Ureter (tissue), 1 donor: ENCODE measurements at places on chromosomes 16 and 17. TPM values are rescaled to one million over a fixed set of nuclear protein-coding genes. Genes with fewer than 3 reads are reported as not detected.

DNA sequence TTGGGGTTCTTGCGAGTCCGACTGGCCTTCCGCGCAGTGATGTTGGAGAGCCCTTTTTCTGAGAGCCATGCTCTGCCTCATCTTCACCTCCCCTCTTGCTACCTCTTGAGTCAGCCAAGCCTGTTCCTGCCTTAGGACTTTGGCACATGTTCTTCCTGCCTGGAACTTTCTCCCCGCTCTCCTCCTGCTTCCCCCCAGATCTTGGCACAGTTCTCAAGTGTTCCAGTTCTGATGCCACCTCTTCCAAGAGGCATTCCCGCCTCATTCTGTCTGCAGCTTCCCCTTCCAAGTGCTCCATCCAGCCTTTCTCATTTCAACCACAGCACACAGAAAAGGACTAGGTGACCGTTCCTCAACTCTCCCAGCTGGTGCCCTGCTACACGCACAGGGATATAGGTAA is 7.7 kb downstream of the AKAP1 start:
- DNase-seq: no peak

- no peak for DNase-seq
Measured at GRCh38 chr16:48386559-48387312, 1.5 kb upstream of the SIAH1 start.

DNA sequence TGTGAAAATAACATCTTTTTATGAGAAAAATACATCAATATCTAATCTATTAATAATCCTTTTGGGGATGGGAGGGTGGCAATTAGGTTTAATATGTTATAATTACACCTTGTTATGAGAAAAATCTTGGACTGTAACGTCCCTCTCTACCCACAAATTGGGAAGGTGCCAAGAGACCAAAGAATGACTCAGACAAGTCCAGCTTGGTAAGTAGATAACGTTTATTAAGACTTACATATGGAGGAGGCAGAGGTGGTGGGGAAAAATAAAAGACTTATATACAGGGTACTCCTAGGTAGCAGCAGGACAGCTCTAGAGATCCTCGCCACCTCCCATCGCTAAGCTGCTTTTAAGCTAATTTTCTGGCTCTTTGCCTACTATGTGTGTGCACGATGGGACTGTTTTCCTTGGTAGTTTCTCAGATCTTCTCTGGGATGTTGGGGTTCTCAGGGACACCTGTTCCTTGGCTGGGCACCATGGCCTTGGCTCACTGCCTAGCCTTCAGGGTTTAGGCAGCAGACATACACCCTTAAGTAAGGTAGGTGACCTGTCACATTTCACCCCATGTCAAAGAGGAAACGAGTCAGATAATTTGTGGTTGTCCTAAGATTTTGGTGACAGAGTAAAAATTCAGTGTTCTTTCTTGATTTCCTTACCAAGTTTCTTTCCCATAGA is 31.5 kb downstream of the RBL2 start:
- no peak for DNase-seq

GRCh38 chr16:14566599-14566998 is 63.5 kb downstream of the PARN start:
- no peak for DNase-seq

DNA sequence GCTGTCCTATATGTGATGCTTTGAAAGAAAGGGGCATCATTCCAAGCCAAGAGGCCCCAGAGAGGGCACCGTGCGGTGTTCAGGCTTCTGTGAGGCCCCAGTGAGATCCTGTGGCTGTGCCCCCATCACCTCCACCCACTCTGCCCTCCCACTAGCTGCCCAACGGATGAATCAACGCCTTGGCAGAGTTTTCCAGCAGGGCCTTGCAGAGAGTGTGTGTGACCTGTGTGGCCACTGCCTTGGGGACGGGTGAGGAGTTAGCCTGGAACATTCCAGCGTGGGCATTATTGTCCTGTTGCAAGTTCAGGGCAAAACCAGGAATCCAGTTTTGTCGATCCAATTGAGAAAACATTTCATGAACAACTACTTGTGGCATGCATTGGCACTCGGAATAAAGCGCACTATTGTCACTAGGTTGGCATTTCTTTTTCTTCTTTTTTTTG is 53.7 kb downstream of the SF3B3 start:
- no peak for DNase-seq

DNA sequence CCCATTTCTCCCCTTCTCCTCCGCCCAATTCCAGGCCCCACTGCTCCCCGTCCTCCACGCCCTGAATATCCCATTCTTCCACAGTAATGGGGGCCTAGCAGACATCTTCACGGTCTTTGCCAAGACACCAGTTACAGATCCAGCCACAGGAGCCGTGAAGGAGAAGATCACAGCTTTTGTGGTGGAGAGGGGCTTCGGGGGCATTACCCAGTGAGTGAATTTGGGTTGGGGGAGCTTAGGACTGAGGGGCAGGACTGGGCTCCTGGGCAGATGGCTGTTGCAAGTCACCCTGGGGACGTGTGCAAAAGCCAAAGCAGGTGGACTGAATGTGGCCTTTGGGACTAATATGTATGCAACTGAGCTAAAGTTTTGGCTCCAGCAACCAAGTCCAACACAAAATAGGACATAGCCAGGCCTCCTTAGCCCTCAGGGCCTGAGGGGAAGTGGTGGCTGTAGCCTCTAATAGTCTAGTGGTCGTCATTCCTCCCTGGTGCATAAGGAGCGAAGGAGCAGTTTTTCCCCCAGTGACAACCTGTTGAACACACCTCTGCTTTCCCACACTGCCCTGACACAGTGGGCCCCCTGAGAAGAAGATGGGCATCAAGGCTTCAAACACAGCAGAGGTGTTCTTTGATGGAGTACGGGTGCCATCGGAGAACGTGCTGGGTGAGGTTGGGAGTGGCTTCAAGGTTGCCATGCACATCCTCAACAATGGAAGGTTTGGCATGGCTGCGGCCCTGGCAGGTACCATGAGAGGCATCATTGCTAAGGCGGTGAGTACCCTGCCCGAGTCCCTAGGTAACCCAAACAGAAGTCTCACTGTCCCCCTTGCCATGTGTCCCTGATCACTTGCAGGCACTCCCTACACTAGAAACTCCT is 2.6 kb downstream of the ACADVL start:
- no peak for DNase-seq

DNA sequence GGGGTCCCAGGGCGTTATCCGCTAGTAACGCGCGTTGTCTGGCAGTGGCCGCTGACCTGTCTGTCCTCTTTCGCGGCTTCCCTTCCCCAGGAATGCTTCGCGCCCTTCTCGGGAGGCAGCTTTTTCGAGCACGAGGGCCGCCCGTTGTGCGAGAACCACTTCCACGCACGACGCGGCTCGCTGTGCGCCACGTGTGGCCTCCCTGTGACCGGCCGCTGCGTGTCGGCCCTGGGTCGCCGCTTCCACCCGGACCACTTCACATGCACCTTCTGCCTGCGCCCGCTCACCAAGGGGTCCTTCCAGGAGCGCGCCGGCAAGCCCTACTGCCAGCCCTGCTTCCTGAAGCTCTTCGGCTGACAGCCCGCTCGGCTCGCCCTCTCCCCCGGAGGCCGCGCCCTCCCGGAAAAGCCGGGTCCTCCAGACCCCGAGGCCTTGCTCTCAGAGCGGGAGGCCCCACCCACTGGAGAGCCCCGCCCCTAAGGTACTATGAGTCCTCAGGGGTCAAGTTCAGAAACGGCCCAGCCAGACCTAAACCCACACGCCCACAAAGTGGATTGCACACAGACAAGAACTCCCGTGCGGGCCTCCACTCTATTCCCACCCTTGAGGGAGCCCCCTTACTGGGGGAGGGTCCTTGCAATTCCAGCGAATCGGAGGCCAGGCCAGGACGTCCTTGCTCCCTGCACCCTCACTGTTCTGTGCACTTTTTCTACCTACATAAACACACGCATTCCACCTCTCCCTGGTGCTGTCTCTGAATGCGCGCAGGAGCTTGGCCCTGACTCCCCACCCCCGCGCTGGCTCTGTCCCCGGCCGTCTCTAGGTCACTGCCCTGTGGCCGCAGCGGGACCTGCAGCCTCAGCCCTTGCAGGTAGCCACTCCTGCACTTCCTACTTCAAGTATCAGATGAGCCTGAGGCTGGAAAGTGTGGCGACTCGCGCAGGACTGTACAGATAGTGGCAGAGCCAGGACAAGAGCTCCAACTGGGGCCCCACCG is 5.4 kb upstream of the SLC5A2 start:
- DNase-seq: no peak

DNA sequence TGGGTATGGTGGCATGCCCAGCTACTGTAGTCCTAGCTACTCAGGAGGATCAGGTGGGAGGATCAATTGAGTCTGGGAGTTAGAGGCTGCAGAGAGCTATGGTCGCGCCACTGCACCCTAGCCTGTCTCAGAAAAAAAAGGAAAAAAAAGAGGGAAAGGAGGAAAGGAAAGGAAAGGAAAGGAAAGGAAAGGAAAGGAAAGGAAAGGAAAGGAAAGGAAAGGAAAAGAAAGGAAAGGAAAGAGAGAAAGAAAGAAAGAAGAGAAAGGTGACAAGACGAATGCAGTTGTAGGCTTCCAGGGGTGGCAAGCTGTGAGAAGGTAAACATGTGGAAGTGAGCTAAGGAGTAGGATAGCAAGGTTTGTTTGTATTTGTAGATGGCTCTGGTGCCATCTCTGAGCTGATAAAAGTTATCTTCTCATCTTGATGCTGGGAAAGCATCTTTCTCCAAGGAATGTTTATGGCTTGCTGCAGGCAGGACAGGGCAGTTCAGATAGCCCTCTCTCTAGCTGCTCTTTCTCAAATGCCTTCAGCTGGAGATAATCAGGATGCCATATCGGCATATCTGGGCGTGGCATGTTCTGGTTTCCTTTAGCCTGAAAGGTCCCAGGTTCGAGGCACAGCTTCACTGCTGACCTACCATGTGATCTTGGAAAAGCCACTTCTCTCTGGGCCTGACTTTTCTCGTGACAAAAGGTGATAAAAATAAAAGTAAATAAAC is 2.8 kb upstream of the NOS2 start:
- DNase-seq: no peak

DNA sequence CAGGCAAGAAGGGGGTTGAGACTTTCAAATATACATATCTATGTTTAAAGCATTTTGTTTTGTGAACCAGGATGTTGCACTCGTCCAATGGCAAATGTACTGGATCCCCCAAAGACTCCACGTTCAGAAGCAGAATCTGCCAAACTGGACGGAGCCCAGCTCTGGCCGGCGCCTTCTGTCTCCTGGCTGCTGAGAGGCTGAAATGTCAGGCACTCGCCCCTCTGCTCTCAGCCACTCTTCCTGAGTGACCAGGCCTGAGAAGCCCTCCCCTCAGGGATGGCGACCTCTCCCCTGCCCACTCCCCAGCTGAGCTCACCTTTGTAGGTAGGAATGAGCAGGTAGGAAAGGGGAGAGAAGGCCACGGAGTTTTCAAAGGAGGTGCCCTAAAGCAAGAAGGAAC is 187.5 kb upstream of the FOXF1 start:
- no peak for DNase-seq

- no peak for DNase-seq
Measured at GRCh38 chr16:21157632-21158031, 842 bp upstream of the LDAF1 start.

Gene PRM2
- total RNA-seq: not detected

Gene LYRM9
- 18.6 TPM for total RNA-seq

Gene PIP4K2B
- total RNA-seq: 44.7 TPM
